ENCODE measurements at places on chromosomes 5 and 9.

DNA sequence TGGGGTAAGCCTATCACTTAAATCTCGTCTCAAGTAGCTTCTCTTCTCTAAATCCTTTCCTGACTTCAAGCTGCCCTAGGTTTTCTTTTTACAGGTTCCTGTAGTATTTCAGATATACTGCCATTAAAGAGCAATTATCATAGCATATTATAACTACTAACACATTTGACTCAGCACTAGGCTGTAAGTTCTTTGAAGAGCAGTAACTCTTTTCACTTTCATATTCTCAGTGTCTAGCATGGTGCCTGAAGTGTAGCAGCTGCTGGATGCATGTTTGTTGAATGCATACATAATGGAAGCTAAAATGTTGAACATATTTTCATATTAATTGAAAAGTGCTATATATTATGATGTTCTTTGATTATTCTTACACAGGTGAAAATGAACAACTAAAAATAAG, 22.5 kb downstream of the CCDC152 start:
- no peak for DNase-seq

GRCh38 chr5:121296356-121296755, 555.3 kb upstream of the FTMT start:
- DNase-seq = no peak

DNA sequence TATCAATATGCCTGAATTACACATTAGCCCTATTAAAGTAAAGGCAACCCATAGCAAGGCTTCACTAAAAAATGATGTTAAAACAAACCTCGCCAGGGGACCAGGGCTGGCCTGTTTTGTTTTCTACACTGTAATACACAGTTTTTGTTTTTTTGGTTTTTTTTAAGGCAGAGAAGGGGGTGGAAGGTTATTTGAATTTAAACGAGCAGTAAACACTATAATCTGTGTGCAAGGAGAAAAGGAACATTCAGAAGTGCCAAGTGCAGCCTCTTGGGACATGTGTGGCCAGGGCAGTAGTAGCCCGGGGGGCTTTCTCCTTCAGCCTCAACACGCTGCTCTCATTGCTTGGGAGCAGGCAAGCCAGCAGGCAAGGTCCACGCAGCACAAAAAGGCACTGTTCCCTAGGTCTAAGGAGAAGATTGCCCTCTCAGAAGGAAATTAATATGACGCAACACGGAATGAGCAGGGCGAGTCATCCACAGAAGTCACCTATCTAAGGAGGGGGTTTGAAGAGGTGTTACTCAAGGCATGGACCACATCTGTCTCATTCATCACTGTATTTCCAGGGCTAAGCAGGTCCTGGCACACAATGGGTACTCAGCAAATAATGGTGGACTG, 16.2 kb downstream of the SIL1 start:
- no peak for DNase-seq

DNA sequence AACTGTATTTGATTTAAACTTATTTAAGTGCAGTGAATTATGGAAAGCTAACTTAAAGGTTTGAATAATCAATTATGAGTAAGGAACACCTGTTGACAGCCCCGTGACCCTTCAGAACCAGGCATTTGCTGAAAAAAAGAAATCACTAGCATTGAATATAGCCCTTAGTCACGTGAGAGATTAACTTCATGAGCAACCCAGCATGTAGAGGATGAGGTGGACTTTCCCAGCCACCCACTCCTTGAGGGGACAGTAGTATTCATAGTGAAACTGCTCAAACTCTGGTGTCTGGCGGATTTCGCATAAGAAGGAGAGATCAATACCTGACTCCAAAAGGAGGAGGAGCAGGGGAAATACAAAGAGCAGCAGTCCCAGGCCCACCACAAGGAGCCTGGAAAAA, 184.8 kb upstream of the RASEF start:
- no peak for DNase-seq

DNA sequence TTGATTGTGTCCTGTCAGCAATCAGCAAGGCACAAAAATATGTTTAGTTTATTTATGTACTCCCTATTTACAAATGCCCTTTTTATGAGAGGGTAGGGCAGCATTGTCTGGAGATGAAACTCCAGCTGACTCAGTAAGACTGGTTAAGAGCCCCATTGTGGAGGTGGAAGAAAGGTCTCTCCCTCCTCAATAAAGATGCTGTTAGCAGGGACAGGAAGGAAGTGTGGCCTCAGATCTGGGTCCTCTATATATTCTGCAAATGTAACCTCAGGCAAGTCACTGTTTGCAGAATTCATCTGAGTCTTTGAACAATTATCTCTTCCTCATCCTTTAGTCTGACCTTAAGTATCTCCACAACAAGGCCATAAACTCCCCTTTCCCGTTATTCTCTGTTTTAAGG, 48.3 kb upstream of the TRAF1 start:
- no peak for DNase-seq

DNA sequence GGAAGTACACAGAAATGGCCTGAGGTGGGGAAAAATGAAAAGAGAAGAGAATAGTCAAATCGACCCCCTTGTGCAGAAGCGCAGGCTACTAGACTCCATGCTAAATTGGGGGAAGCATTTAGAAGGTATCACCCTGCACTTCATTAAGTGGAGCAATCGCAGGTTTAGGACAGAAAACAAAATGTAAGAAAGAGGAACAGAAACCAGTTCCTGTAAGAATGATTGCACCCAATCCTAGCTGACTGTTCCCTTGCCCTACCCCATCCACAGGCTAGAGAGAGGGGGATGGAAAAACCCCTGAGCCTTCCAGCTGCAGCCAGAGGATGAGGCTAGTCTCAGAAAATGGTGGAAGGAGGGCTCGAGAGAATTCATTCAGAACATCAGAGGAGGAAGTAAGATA, 23.9 kb upstream of the PPP1R2B start:
- no peak for DNase-seq

- no peak for DNase-seq
These were observed 215.3 kb upstream of the EDIL3 start for GRCh38 chr5:84599964-84600363.

- DNase-seq = no peak
These were observed 102.8 kb downstream of the SNX18 start for GRCh38 chr5:54620141-54620933.

DNA sequence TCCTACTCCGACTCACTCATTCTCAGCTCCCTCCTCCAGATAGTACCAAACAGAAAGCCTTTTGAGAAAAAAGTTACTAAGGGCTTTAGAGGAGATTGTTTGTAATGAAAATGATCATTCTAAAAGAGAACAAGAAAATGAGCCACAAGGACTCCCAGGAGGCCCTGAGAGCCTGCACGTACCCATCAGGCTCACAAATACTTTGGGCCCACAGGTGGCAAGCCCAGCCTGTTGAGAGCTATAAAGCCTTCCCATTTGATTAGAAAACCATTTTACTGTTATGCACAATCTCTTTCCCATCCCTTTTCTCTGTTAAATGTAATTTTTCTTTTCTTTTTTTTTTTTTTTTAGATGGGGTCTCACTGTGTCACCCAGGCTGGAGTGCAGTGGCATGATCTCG, 136.1 kb downstream of the LHFPL2 start:
- DNase-seq = no peak

GRCh38 chr9:15221746-15222145, 85.3 kb downstream of the TTC39B start:
- DNase-seq = no peak

DNA sequence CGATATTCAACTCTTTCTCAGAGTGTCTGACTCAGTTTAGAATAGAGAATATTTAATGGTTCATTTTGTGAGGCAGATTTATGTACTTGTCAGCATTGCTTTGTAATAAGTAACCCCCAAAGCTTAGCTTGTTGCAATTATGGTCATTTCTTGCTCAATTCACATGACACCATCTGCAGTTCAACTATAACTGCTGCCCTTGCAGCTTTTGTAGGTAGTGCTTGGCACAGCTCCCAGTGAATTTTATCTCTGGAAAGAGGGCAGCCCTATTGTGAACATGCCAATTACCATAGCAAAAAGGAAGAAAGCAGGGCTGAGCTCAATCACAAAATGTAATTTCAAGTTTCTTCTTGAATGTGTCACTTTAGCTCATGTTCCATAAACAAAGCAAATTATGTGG, 1587.7 kb upstream of the ACO1 start:
- DNase-seq = no peak

DNA sequence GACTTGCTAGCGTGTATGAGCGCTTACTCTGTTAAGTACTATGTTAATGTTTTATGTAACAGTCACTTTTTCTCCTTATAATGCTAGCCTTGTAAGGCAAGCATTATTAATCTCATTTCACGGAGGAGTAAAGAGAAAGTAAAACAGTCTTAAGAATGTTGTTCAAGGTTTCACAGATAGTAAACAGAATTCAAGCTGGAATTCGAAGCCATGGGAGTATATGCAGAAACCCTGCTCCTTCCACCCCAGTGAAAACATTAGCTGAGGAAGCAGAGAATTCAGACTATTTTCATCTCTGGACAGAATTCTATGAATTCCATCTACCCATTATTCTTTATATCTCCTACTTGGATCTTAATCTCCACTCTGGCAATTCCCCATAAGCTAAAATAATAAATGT, 1028.3 kb upstream of the WWC1 start:
- DNase-seq = no peak

All from stimulated activated CD8-positive, alpha-beta memory T cell treated with anti-CD3 and anti-CD28 coated beads, Interleukin-4, amount 100 ng/mL, for 1 hour (primary cell).